NCI-H526 treated with DMSO at 0.1 percent for 48 hours (cell line): ENCODE measurements at places on chromosomes 1 and 21.
A peak's percentile ranks its signal among the peaks of the same experiment; 100 is the strongest.

GRCh38 chr1:209132736-209133467 is 450.6 kb upstream of the CAMK1G start:
- no peak for DNase-seq

DNA sequence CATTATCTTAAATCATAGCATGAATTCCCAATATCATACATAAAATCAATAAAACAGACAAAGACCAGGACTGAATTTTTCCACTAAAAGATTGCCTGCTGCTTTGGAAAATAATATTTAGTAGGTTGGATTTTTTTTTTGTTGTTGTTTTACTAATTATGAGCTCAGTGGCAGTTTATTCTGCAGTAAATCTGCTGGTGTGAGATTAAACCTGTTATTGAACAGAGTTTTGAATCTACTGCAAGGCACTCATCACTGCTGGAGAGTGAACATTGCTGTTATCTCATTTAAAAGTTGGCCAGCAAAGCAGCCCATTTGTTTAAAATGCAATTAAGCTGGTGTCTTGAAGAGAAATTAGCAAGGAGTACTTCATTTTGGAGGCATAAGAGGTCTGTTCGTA is 986.1 kb downstream of the ADGRL2 start:
- no peak for DNase-seq

DNA sequence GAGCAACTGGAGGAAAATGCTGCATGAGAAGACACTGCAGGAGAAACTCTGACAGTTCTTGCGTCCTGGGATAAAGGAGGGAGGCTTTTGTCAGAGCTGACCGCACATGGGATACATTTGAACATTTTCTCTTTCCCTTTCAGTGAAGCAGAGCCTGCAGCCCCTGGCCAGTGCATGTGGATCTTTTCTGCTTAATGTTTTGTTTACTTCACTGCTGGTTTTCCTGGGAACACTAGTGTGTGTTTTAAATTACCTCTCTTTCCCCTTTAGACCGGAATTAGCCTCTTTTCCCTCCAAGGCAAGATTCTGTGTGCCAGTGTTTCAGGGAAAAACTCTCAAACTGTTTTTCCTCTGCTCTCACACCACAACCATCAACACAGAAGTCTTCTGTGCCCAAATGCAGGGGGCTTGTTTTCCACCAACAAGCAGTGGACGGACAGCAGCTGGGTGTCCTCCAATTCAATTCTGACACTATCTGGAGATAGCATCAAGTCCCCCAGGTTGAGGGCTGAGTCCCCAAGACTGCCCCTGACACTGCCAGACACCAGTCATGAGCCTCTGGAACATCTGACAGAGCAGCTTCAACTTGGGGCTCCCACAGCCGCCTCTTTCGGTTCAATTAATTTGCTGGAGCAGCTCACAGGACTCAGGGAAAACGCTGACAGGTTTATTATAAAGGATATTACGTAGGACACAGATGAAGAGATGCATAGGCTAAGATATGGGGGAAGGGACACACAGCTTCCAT is 136.2 kb downstream of the RHOU start:
- DNase-seq: no peak

- no peak for DNase-seq
These were observed 6.1 kb upstream of the ADORA1 start for GRCh38 chr1:203121186-203122015.

DNA sequence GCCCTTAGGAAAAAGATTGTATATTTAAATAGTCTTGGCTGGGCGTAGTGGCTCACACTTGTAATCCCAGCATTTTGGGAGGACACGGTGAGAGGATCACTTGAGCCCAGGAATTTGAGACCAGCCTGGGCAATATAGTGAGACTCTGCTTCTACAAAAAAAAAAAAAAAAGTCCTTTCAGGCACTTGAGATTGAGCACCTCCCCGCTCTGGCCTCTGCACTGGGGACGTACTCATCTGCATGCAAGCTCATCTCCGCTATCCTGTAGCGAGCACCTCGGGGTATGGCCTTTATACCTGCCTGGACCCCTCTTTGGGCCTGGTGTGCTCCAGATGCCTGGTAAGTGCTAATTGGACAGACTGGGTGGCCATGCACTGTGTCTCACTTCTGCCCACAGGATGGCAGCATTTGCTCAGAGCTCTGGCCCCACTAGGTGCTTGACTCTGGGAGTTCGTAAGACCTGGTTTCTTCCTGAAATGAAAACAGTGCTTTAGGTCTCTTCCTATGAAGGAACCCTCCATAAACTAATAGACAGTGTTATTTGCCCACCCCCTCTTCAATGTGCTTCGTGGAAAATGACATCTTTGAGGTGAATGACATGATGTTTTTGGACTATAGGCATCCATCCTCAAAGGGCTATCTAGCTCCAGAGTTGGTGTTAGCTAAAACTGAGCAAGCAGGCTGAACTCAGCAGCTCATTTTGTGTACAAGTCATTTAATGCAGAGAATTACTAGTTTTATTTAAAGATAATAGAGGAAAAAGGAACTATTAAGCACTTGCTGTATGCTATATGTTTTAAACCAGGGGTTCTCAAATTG is 61.7 kb upstream of the ADAR start:
- peak; percentile 93 for DNase-seq

DNA sequence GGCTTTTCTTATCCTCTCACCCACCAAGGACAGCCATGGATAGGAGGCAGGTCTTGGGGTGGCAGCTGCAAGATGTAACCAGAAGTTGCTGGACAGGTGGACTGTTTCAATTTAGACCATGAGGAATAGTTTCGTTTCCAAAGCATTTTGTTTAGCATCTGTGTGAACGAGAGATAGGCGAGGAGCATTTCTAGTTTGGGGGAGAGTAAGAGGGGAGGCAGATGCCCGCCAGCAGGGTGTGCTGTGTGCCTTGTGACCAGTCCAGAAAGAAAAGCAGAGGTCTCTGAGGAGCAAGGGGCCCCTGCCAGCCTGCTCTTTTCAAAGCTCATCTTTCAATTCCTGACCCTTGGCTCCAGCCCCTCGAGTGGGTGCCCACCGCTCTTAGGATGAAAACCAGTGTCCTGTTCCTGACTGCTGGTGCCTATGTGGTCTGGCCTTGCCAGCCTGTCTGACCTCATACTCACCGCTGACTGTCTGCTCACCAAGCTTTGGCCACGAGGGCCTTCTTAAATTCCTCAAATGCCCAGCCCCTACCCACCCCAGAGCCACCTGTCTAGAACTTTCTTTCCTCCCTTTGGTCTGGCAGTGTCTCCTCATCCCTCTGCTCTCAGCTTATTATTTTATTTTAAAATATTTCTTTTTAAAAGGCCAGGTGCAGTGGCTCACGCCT is 8.5 kb downstream of the SERINC2 start:
- no peak for DNase-seq

- no peak for DNase-seq
These were observed 153.9 kb downstream of the ETS2 start for GRCh38 chr21:38959692-38960061.

GRCh38 chr1:164664127-164664526 is 105.1 kb downstream of the PBX1 start:
- DNase-seq: no peak

- DNase-seq: no peak
These were observed 51.2 kb upstream of the ADAM30 start for GRCh38 chr1:119947468-119947867.

DNA sequence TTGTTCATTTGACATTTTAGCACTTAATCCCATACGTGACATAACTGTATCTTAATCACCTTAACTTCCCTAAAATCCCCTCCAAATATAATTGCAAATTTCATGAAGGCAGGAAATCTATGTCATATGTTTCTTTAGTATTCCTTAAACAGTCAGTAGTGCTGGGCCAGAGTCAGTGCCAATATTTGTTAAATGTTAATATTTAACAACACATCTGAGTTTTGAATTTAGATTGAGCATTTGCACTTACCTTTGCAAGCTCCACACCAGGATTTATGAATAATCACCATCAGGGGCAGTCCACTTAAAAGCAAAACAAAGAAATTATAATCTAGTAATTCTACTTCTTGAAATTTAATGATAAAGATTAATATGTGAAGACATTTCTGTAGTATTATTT is 5.3 kb downstream of the KTI12 start:
- DNase-seq: no peak
